ENCODE measurements at places on chromosomes 12 and 14.

- no peak for DNase-seq
These were observed 156.7 kb upstream of the RASSF8 start for GRCh38 chr12:25801734-25802133.

GRCh38 chr14:44030831-44031383, 476.2 kb downstream of the FSCB start:
- DNase-seq, result no peak

GRCh38 chr12:85279449-85280164, 413 bp upstream of the ALX1 start:
- DNase-seq, result no peak

DNA sequence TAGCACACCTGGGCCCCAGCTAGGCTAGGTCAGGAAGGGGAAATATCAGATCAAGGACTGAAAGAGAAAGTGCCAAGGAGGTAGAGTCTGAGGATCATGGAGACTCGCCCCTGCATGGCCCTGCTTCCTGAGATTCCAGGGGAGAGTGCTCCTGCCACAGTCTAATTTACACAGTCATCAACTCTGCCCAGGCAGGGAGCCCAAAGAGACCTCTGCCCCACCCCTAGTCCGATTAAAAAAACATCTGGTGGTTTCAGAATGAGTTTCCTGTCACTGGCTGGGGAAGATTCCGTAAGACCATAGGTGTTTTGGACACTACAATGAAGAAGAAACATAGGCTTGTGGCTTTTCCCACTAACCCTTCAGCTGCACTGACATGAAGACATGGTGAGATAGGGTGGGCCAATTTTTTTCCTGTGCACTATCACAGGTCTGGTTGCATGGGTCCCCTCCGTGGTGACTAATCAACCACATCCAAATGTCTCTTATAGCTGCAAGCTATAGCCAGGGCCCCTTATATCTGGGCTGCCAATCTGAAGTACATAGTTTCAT, 31.5 kb upstream of the GZMB start:
- DNase-seq, result no peak

DNA sequence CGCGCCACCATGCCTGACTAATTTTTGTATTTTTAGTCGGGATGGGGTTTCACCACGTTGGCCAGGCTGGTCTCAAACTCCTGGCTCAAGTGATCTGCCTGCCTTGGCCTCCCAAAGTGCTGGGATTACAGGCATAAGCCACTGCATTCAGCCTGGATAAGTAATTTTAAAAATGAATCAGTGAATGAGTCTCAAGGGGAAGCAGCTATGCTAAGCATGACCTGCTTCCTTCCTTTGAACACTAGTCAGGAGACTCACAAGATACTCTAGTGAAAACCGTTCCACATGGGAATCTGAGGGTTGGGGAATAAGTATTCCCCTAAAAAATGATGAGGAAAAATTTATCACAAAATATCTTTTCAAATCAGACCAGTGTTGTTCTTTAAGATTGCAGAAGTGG, 10.7 kb upstream of the FAM234B start:
- no peak for DNase-seq

DNA sequence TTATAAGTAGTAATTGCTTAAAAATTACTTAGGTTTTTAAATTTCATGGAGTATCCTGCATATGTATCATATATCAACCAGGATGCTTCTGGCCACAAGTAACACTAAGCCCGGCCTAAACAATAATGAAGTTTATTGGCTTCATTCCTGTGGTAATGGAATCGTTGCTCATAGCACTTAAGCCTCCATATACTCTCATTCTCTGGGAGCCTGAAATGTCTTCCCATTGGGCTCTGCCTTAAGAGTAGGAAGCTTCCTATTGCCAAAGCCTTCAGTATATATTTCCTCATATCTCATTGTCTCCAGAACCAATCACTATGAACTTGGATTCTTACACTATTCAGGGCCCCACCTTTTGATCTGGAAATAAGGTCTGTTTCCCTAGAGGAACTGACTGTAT, 83.8 kb upstream of the DNM1L start:
- DNase-seq, result no peak

DNA sequence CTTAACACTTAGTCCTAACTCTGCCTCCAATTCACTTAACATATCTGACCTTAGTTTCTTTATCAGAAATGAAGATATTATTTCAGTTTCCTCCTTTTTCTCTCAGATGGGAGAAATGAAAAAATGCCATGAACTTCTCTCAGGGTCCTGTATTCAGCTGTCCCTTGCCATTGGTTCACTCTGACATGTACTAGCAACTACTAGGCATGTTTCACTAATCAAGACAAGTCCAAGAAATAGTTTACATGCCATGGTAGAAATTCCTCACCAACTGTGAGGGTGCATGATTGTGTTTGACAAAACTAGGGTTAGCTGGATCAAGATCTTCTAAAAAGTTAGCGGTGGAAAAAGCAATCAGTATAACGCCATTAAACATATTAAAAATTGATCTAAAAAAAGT, 7.0 kb upstream of the ATXN7L3B start:
- no peak for DNase-seq

DNA sequence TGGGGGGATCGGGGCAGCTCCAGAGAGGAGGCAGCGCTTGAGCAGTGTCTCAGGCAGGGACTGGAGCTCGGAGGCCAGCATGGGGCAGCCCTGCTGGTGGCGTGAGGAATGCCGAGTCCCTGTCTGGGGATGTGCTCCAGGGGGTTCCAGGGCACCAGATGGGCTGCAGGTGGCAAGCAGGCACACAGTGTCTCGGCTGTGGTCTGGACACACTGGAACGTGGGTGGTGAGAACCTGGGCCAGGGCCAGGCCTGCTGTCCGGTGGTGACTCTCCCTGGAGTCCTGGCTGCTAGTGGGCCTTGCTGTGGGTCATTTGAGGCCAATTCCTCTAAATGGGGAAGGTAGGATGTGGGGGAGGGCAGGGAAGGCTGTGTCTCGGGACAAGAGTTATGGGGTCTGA, 199.4 kb upstream of the RTL1 start:
- DNase-seq, result no peak

- DNase-seq, result no peak
These were observed 11.1 kb downstream of the IFNG start for GRCh38 chr12:68148261-68148951.

- DNase-seq, result no peak
These were observed 142.9 kb upstream of the KITLG start for GRCh38 chr12:88723219-88723618.

DNA sequence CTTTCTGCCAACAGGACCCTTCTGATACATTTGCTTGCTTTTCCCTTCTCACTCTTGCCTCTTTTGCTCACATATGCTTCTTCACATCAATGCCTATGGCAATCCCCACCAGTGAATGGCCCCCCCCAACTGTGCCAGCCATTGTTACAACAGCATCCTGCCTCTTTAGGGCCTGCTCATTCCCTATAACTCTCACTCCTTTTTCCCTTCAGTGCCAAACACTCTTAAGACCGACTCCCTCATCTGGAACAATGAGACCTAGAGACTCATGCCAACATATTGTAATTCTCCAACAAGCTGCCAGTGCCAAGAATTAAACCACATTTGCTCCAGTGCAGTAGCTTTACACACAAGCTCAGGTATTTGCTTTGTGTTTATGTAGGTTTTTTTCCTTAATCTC, 189.0 kb downstream of the SOX5 start:
- no peak for DNase-seq

- DNase-seq, result no peak
These were observed 204.5 kb upstream of the TBX3 start for GRCh38 chr12:114888448-114888847.

DNA sequence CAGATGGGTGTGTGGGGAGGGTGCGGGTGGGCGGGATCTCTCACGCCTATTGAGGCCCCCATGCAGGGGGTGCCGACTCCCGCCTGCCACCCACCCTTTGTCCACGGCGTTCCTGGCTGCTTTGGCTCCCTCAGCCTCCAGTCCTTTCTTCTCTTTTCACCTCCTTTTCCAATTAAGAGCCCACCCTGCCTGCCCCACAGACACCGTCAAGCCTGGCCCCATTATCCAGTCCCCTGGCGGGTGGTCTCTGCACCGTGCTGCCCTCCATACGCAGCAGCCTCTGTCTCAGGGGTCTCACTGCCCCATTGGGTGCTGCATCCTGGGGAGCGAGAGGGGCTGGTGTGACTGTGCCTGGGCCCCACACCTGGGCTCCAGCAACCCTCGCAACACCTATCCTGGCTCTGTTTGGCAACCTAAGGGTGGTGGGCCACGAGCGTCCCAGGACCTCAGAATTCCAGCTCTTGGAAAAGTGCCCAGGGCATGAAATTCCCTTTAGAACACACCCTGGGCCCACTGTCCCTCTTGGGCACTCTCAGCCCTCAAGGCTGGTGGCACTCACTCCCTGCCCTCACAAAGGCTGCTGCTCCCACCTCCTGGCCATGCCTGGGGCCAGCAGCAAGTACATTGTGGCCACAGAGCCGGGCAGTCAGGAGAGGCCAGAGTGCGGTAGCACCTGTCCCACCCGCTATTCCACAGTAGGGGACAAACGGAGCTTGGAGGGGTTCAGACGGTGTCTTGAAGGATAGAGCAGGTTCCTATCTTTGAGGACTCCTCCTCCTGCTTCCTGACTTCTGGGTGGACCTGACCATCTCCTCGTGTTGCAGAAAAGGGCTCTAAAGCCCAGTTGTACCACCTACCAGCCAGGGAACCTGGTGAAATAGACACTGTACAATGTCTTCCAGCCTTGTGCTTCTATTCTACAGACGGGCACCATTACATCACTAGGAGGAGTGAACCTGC, 114.1 kb downstream of the KIF26A start:
- no peak for DNase-seq

- no peak for DNase-seq
These were observed 21.9 kb upstream of the CIPC start for GRCh38 chr14:77076113-77076631.

GRCh38 chr14:40757376-40757950, 849.2 kb upstream of the LRFN5 start:
- no peak for DNase-seq

DNA sequence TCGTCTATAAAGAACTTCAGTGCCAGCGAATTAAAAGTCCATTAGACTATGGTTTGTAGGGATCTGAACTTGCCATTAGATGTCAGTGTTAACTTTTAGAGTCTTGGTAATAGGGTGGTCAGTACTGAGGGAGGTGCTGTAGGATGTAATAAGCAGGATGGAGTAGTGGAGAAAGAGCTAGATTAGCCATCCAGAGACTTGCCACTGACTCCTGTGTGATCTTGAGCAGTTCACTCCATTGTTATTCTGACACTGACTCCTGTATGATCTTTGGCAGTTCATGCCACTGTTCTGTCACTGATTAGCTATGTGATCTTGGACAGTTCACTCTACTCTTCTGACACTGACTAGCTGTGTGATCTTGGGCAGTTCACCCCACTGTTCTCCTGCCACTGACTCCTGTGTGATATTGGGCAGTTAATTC, 133.6 kb downstream of the TTLL5 start:
- DNase-seq, result no peak

GRCh38 chr14:104169699-104170479, 31.5 kb downstream of the KIF26A start:
- no peak for DNase-seq

DNA sequence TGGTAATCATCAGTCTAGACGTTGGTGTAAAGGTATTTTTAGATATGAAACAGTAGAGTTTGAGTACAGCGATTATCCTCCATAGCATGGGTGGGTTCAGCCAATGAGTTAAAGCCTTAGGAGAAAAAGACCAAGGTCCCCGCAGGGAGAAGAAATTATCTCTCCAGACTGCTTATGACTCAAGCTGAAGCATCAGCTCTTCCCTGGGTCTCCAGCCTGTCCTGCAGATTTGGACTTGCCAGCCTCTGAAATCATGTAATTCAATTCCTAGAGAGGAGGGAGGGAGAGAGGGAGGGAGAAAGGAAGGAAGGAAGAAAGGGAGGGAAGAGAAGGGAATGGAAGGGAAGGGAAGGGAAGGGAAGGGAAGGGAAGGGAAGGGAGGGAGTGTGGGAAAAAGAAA, 12.0 kb upstream of the DTX1 start:
- DNase-seq, result no peak

GRCh38 chr14:98293576-98293975, 978.4 kb downstream of the BCL11B start:
- DNase-seq, result no peak

DNA sequence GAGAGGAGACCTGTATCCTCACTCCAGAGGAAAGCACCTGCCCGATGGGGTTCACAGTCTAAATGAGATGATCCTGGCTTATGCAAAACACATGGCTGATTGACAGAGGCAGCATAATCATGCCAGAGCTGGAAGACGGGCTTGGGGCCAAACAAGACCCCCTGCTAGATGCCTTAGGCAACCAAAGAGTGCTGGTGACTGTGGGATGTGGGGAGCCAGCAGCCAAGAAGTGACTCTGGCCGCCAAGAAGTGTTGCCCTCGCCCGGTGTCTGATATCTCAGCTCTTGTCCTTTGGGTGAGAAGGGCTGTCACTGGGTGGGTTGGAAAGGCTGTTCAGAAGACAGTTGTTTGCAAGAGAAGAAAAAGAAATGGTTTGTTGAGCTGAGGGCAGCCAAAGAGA, 56.7 kb downstream of the PLEKHG3 start:
- DNase-seq, result no peak

- no peak for DNase-seq
These were observed 30.1 kb downstream of the NRDE2 start for GRCh38 chr14:90301668-90302090.

DNA sequence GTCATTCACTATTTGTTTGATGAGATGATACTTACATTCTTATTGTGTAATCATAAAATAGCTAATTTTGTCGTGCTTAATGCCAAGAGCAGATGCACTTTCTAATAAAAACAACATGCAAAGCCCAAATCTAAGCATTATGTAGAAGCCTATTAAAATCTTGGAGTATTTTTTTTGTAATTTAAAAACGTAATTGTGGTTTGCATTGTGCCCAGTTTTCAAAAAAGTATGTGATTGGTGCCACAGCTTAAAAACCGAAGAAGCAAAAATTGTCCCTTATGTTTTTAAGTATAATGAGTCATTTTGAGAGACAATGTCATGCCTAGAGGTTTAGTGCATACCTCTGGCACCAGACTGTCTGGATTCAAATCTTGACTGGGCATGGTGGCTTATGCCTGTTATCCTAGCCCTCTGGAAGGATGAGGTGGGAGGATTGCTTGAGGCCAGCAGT, 464.8 kb upstream of the RGS6 start:
- DNase-seq, result no peak

GRCh38 chr14:49526101-49526500, 60.1 kb downstream of the RPS29 start:
- no peak for DNase-seq

DNA sequence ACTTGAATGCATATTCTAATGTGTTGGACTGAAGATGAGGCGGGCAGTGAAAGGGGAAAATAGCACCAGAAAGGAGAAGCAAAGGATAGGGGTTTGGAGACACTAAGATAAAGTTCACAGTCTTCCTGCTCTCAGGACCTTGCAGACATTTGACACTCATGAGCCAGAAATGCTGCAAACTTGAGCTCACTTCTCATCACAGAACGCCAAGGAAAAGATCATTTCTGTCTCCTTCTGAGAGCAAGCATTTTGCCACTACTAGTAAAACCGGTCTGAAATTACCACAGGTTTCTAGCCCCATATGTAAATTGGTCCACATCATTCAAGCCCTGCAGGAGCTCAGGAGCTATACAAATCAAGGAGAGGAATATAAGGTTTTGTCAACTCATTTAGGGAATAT, 44.6 kb upstream of the ANO2 start:
- no peak for DNase-seq
